Tibial nerve (tissue), 4 donors: ENCODE measurements at places on chromosomes 16 and 17.

DNA sequence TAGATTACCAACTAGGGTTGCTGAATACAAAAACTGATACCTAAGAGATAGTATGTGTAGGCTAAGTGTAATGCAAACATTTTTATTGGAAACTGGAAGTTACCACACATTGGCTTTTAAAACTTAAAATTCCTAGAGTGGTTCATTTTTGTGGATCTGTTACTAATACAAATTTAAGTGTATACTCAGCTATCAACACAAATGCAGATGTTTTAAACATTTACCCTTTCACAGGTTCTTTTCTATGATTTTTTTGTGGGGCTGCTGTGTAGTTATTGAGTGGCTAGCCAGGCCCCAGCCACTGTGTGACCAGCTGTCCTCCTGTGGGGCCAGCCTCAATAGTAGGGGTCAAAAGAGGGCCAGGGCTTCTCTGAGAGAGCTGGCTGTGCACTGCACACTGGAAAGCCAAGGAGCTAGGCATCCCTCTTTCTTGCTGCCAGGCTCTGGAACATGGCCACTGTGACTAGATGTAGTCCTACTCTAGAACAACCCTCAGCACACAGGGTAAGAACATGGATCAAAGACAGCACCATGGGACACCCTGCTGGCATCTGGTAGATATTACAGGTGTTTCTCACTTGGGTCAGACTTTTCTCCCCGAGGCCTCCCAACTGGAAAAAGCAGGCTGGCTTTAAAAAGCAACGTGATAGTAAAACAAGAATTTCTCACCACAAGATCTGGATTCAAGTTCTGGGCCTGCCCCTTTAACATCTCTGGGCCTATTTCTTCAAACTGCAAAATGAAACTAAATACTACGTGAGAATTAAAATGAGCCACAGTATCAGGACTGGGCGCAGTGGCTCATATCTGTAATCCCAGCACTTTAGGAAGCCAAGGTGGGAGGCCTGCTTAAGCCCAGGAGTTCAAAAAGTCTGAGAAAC is 7.3 kb upstream of the VEZF1 start:
- H3K4me3 ChIP-seq: no peak overlapping the region
- H3K27ac ChIP-seq: peak overlapping the region; percentile 72
- no peak for DNase-seq
- no peaks in the 10 kb centered on the region for H3K27me3 ChIP-seq

DNA sequence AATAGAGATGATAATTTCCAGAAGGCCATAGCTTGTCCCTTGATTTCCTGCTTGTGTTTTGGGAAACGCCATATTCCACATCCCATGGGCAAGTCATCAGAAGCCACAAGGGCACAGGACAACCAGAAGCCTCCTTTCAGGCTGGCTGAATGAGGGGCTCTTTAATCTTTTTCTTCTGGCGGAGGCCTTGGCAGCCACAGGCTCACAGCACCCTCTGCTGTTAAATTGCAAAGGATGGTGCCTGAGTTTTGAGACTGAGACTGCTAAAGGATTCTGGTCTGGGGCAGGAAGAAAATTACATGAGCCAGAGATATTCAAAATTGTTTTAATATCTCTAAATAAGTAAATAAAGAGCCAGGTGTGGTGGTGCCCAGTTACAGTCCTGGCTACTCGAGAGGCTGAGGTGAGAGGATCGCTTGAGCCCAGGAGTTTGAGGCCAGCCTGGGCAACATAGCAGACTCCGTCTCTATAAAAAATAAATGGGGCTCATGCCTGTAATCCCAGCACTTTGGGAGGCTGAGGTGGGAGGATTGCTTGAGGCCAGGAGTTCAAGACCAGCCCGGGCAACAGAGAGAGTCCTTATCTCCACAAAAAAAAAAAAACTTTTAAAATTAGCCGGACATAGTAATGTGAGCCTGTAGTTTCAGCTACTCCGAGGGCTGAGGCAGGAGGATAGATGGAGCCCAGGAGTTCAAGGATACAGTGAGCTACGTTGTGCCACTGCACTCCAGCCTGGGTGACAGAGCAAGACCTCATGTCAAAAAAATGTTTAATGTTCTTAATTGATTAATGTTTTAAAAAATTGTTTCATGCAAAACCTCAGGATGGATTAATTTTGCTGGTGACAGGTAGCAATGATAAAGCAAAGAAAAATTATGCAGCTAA is 26.3 kb downstream of the AARSD1 start:
- peaks cover 4% of the 10 kb centered on the region for H3K4me1 ChIP-seq
- H3K36me3 ChIP-seq: no peaks in the 10 kb centered on the region
- H3K27ac ChIP-seq: no peak overlapping the region
- no peak overlapping the region for H3K4me3 ChIP-seq

- H3K27ac ChIP-seq: no peak overlapping the region
- no peak for DNase-seq
- no peaks in the 10 kb centered on the region for H3K36me3 ChIP-seq
- peaks cover 41% of the 10 kb centered on the region for H3K27me3 ChIP-seq
- no peak overlapping the region for H3K4me3 ChIP-seq
Measured at GRCh38 chr16:86121374-86122010, 222.5 kb downstream of the IRF8 start.

- H3K27ac ChIP-seq: no peak overlapping the region
- no peak for DNase-seq
- no peaks in the 10 kb centered on the region for H3K4me1 ChIP-seq
- H3K4me3 ChIP-seq: no peak overlapping the region
Measured at GRCh38 chr17:71273441-71273840, 847.4 kb upstream of the SOX9 start.

GRCh38 chr16:10576390-10577304 is 3.8 kb downstream of the EMP2 start:
- H3K4me1 ChIP-seq: peaks cover 28% of the 10 kb centered on the region
- peak overlapping the region; percentile 51 for H3K27ac ChIP-seq
- DNase-seq: no peak
- H3K27me3 ChIP-seq: no peaks in the 10 kb centered on the region
- peak overlapping the region; percentile 16 for H3K4me3 ChIP-seq
- peaks cover 7% of the 10 kb centered on the region for H3K36me3 ChIP-seq
